Activated CD4-positive, alpha-beta T cell treated with anti-CD3 and anti-CD28 coated beads for 24 hours (primary cell): ENCODE measurements at places on chromosomes 12 and 14.

- DNase-seq, result no peak
Measured at GRCh38 chr14:75220156-75220555, 43.7 kb upstream of the TMED10 start.

DNA sequence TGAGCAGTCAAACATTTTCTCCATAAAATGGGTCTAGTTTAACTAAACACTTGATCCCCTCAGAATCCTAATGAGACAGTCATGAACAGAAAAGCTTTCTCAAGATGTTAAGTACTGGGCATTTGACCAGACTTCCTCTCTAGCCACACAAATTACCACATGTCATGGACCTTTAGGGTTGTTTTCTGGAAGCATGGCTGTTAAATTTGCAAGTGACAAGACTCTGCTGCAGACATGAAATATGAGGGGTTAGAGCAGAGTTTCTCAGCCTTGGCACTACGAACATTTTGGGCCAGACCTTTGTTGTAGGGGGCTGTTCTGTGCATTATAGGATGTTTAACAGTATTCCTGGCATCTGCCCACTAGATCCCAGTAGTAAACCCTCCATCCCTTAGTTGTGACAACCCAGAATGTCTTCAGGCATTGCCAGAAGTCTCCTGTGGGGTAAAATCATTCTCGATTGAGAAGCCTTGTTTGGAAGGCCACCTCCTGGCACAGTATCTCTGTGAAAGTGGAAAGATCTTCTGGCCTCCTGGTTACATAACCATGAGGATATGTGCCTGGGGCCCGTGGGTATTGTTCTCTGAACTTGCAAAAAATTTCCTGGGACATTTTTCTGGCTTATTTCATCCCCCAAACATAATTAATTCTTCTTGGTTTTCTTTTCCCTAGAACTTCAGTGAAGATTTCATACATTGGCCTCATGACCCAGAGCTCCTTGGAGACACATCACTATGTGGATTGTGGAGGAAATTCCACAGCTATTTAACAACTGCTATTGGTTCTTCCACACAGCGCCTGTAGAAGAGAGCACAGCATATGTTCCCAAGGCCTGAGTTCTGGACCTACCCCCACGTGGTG, 4.3 kb downstream of the TMEM106C start:
- DNase-seq, result no peak

DNA sequence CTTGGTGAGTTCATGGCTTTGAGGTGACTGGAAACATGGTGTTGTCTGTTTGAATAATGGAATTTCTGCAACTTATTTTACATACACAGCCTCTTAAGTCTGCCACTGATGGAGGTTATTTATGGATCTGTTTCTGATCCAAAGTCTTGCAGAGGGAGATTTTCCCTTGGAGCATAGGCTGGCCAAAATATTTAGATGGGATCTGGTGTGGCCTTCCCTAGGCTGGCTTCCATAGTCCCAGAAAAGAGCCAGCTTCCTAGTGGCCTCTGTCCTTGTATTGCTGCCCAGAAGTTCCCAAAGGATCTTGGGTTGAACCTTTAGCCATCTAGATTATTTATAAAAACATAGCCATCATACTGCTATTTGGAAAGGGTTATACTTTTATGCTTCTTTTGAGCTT, 491.1 kb upstream of the RGS6 start:
- DNase-seq, result no peak

DNA sequence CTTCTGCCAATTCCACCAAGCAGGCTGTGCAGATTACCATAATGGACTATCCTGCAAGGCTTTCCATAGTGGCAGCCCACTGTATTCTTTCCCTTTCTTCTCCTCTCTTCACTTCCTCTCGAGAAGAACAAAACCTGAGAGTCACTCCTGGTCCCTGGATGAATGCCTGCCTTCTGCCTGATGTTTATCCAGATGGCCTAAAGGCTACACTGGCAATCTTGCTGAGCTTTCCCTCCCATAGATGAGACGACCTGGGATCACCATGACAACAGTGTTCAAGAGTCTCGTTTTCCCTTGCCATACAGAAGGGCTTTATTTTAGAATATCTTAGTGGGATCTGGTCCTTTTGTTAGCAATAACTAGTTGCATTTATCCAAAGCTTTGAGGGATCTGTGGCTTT, 142.3 kb downstream of the RTN1 start:
- no peak for DNase-seq

GRCh38 chr14:99592933-99593753, 10.9 kb downstream of the CCDC85C start:
- DNase-seq, result no peak

DNA sequence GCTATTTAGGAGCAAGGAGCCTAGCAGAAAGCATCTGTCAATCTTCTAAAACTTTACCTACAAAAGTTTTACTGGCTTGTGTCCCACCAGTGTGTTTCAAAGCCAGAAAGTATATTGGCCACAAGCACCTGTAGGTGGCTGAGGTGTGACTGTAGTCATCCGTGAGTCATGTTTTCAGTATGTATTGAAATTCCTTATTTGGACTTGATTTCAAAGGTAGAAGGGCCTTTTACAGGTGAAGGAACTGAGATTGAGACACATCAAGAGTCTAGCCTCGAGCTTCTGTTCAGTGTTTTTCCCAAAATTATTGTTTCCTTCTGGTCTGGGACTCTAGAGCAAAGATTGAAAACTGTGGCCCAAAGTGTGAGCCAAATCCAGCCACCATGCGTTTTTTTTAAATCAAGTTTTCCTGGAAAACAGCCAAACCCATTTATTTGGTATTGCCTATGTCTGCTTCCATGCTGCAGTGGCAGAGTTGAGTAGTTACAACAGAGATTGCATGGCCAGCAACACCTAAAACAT, 195.3 kb upstream of the BCL2L14 start:
- peak; percentile 10 for DNase-seq

DNA sequence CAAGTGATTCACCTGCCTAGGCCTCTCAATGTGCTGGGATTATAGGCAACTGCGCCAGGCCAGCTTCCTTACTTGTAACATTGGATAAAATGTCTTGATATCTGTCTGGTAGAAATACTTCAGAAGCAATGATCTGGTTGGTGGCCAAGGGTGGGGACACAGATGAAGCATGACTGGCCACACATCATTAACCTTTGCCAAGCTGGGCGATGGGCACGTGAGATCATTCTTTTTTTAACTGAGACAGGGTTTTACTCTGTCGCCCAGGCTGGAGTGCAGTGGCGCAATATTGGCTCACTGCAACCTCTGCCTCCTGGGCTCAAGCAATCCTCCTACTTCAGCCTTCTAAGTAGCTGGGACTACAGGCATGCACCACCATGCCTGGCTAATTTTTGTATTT, 31.1 kb downstream of the PLEKHH1 start:
- DNase-seq, result no peak

- no peak for DNase-seq
Measured at GRCh38 chr14:56814519-56814959, 4.3 kb upstream of the OTX2 start.

- no peak for DNase-seq
Measured at GRCh38 chr14:103204852-103205540, 81.7 kb downstream of the TNFAIP2 start.

- DNase-seq, result peak; percentile 97
Measured at GRCh38 chr12:3872800-3873636, at the start of gene PARP11. TSS of gene PARP11 (minus strand) at chr12:3873399. CDS start at chr12:3873229, 170 bp downstream.
